Hindlimb muscle (tissue), 1 donor: ENCODE measurements at places on chromosomes 11 and 22.
A peak's percentile ranks its signal among the peaks of the same experiment; 100 is the strongest.

DNA sequence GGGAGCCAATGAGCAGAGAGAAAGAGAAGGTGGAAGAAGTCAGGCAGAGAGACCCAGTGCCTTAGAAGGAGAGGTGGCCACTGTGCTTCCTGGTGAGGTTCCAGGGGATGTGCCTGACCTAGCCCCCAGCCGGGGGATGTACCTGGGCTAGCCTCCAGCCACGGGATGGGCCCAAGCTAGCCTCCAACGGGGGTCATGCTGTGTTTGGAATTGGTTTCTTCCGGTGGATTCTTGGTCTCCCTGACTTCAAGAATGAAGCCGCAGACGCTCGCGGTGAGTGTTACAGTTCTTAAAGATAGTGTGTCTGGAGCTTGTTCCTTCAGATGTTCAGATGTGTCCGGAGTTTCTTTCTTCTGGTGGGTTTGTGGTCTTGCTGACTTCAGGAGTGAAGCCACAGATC lies 6.9 kb upstream of the SMIM38 start:
- no peak for DNase-seq

DNA sequence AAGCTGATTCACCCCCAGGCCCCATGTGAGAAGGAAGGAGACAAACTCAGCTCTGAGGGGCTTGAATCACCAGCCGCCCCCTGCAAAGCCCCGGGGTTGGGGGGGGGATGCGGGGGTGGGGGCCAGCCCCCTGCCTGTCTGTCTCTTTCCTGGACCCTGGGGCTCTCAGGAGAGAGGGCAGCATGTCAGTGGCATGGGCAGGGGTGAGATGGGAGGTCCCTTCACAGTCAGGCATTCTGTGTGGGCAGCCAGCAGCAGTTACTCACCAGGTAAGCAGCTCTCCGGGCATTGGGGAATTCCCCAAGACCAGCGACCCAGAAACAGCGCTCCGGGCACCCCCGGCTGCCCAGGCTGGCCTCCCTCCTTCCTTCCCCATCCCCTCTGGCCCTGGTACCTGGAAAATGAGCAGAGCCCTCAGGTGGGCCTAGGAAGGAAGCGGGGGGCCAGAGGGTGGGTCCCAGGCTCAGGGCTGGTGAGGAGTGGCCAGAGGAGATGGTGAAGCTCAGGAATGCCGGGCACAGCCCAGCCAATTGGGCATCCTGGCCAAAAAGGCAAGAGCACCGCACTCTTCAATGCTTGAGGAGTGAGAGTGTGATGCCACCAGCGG lies 4.2 kb upstream of the LIF start:
- DNase-seq, result no peak

DNA sequence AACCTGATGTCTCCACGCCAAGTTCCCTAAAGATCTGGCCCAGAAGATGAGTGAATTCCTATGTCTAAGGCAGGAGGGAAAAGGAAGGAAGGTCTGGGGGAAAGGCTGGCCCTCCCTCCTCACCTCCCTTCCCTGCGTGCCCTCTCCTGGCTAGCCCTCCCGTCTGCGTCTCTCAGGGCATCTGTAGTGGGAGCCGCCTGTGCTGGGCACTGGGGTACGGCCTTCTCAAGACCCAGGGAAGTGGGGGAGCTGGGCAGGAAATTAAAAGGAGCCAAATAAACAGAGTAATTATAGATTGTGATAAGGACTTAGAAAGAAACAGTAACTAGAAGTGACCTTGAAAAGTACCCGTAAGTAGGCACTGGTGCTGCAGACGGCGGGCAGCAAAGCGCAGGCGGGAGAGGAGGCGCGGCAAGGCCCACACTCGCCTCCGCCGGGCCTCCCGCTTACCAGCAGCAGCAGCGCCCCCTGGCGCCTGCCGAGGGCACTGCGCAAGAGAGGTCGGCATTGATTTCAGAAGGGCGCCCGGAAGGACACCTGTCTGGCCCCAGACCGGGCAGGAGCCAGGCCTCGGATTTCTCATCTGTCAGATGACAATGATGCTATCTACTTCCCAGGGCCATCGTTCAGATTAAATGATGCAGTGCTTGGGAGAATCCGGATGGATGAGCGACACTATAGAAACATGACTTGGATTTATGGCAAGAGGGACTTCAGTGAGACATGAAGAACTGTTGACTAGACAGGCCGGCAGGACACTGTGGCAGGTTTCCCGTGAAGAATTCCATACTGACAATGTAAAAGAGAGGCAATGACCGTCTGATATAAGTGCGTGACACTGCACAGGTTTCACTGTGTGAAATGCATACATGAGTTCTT lies 7.3 kb downstream of the KCNJ1 start:
- peak; percentile 36 for DNase-seq

DNA sequence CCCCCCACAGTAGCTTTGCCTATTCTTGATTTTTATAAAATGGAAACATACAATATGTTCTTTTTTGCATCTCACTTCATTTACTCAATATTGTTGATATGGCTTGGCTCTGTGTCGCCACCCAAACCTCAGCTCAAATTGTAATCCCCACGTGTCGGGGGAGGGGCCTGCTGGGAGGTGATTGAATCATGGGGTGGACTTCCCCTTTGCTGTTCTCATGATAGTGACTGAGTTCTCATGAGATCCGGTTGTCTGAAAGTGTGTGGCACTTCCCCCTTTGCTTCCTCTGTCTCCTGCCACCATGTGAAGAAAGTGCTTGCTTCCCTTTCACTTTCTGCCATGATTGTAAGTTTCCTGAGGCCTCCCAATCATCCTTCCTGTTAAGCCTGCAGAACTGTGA lies 431.3 kb downstream of the MN1 start:
- DNase-seq, result no peak

GRCh38 chr11:110092515-110093406 lies at the start of gene ZC3H12C:
TSS of gene ZC3H12C (plus strand) at chr11:110093392. CDS start at chr11:110093412, 20 bp downstream.
- DNase-seq, result peak; percentile 87

DNA sequence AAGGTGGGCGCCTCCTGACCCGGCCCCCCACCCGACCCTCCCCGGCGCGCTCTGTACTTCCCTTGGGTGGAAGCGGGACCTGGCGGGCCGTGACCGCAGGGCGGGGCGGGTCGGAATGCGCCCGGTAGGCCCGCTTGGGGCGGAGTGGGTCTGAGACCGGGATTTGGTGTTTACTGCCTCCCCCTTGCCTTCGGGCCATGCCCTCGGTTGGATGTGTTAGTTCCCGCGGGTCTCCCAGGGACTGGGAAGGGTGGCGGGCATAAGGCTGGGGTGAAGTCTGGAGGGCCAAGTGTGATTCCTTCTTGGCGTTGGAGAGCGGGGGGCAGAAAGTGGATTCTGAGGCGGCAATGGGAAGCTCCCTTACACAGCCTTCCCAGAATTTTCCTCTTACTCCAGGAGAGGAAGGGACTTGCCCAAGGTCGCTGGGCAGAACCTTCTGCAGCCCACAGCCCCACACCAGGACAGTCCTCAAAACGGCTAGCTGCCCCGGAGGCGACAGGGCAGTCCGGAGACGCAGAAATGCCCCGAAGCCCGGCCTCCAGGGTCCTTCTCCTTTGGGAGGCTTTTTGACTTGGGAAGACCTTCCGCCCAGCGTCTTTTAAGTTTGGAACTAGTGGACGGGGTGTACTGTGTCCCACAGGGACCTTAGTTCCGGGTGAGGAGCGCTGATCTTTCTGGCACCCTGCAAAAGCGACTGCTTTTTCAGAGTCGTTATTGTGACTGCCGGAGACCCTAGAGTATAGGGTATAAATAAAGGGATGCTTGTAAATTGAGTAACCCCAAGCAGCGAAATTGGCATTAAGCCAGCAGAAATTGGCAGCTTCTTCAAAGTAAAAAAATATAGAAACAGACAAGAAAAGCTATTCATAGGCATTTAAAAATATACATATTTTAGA lies 647 bp downstream of the SWAP70 start:
- peak; percentile 38 for DNase-seq

- DNase-seq, result no peak
Measured at GRCh38 chr22:39718206-39718605, 147.7 kb downstream of the CACNA1I start.

DNA sequence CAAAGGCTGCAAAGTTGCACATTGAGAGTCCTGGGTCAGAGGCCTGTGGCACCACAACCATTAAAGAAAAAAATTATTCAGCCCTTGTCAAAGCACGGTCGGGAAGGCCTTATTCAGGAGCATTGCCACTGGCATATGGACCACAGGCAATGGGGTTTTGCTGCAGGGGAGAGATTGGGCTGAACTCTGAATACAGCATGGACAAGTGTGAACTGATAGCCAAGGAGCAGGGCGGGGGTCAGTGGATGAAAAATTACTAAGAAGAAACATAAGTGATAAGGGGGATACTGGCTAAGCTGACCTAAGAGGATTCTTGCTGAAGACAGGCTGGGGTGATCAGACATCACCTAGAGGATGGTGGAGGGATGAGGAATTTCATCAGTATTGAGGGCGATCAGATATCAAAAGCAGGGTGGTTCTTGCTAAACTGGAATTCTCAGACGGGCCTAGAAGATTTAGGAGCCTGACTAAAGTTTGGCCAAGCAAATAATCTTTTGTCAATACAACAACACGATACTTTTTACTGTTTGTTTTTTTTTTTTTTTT lies 3.3 kb upstream of the DGCR8 start:
- DNase-seq, result no peak

DNA sequence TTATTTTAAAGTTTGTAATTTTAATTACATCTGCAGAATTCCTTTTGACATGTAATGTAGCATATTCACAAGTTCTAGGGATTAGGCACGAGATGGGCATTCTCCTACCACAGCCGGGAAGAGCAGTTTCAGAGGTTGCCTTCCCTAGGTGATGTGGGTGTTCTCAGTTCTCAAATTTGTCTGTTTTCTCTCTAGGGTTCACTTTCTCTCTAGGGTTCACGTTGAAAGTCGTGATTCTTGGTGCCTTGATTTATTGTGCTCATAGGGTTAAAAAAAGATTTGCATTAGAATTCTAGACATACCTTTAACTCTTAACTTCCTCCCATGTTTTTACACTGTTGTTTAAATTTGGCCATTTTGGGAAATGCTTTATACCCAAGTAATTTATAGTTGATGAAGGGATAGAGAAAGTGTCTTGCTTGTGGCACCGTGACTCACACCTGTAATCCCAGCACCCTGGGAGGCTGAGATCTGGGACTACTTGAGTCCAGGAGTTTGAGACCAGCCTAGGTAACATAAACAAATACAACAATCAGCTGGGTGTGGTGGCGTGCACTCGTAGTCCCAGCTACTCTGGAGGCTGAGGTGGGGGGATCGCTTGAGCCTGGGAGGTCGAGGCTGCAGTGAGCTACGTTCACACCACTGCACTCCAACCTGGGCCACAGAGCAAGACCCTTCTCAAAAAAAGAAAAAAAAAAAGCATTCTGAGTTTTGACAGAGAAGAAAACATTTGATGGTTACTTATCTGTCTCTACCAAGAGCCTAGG lies 3.6 kb downstream of the MED15 start:
- no peak for DNase-seq

DNA sequence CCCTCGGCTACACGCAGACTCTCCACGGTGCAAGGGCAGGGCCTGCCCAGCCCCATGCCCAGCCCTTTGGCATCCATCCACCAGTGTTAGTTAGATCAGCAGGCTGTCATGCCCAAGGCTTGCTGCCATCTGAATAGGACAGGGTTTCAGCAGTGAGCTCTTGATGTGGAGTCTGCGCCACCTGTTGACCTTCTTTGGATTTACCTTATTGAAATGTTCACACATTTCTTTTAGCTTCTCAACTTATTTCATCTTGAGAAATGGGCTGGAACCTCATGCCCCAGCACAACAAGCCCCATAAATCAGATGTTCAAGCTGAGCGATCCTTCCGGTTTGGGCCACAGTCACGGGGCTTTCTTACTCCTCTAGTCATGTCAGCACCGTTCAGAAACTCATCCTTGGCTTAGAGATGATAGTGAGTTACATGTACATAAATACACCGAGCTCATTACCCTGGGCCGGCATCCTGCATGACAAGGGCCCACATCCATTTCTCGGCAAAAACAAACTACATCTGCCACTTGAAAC lies 61.7 kb downstream of the PARVB start:
- peak; percentile 46 for DNase-seq

- no peak for DNase-seq
Measured at GRCh38 chr11:114256967-114257286, 39.3 kb upstream of the NNMT start.

DNA sequence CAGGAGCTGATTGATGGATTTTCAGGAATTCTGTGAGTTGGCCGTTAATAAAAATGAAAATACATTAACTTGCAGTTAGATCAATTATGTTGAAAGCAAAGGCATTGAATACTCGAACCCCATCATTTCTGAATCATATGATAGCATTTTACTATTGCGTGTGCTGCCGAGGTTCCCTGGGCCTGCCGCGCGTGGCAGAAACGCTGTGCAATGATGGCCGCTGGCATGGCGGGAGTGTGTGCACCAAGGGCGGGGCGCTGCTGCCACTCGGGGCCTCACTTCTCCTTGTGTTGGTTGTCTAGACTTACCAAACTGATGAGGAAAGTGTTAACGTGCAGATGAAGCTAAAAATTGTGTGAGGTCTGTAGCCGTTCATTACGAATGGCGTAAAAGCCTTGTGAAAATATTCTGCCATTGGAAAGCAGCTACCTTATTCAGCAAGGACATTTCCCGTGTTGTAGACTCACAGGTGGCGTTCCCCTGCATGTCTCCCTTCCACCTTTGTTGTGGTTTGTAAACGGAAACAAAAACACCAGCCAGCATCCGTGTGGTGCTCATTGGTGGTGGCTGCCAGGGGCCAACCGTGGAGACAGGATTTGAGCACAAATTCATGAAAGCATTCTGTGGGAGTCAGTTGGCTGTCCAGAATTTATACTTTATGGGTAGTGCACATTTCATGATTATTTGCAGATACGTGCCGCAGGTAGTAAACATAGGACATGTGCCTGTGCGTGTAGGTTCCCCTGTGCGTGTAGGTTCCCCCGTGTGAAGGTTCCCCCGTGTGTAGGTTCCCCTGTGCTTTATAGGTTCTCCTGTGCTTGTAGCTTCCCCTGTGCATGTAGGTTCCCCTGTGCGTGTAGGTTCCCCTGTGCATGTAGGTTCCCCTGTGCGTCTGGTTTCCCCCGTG lies 5.9 kb upstream of the GRAMD4 start:
- DNase-seq, result no peak

- DNase-seq, result no peak
Measured at GRCh38 chr11:117529816-117530215, 202.2 kb downstream of the CEP164 start.

- DNase-seq, result no peak
Measured at GRCh38 chr22:49760630-49761571, 66.8 kb downstream of the BRD1 start.

DNA sequence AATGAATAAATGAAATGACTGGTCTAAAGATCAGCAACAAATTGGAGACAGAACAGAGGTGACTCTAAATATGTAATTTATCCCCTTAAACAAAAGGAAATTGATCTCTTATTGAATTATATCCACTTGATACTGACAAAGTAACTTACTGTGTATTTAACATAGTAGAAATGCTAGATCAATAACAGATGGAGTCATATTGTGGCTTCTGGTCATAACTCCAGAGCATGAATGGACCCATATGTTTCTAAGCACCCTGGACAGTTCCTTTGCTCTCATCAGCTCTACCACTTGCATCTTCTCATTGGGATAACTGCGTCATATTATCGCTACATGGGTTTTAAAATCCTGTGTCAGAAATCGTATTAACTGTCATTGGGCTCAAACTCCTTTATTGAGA lies 222.3 kb downstream of the ETS1 start:
- DNase-seq, result peak; percentile 56
